Bronchial smooth muscle cell (primary cell): ENCODE measurements at places on chromosomes 12 and 14. TPM values are rescaled to one million over a fixed set of nuclear protein-coding genes. Genes with fewer than 3 reads are reported as not detected.

Gene HOXC6
- 0.16 and 0.43 TPM in 2 replicates for total RNA-seq

Gene OSBPL8
- total RNA-seq = 72.0 and 114 TPM in 2 replicates

Gene TMPRSS12
- not detected in 2 replicates for total RNA-seq

Gene CCDC177
- total RNA-seq = 0.09 TPM in 1 of 2 replicates, not detected in the other

Gene SLC10A1
- not detected in 2 replicates for total RNA-seq

Gene CINP
- total RNA-seq = 42.2 and 45.4 TPM in 2 replicates

Gene ENDOU
- total RNA-seq = 0.09 and 0.16 TPM in 2 replicates

Gene PZP
- not detected in 2 replicates for total RNA-seq

Gene ESPL1
- 0.86 and 1.9 TPM in 2 replicates for total RNA-seq

Gene PLEKHD1
- total RNA-seq = under 0.01 TPM in 2 replicates

Gene LALBA
- total RNA-seq = not detected in 2 replicates

Gene TOMM20L
- total RNA-seq = not detected in 2 replicates

Gene TPPP2
- total RNA-seq = not detected in 2 replicates

Gene FAM181A
- total RNA-seq = not detected in 2 replicates

Gene ZC2HC1C
- total RNA-seq = 1.4 and 1.5 TPM in 2 replicates

Gene LMNTD1
- 0.32 TPM in 1 of 2 replicates, not detected in the other for total RNA-seq

Gene CCDC184
- 0.32 and 0.34 TPM in 2 replicates for total RNA-seq

Gene CDCA4
- 7.3 and 8.9 TPM in 2 replicates for total RNA-seq

Gene CEP128
- 2.7 and 5.4 TPM in 2 replicates for total RNA-seq

Gene DDIT3
- 59.8 and 79.6 TPM in 2 replicates for total RNA-seq

Gene MYL6B
- 124 and 137 TPM in 2 replicates for total RNA-seq

Gene OSGEP
- 24.9 and 26.3 TPM in 2 replicates for total RNA-seq
